Right atrium auricular region (tissue), 2 donors: ENCODE measurements at places on chromosomes 3 and 15.

DNA sequence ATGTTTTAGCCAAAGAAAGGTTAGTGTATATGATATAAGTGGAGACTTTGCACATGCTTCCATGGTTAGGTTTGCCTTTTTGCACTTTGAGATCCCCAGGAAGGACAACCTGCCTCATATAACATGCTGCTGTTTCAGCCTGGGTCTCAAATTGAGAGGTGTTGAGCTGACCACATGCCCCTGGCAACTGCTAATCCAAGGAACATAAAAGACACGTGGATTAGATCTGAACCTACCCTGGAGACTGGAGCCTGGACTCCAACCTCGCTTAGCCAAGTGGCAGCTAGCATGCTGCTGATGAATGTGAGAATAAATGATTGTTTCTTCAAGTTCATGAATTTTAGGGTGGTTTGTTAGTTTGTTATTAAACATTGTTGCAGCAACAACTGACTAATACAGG lies 301.8 kb upstream of the TBC1D5 start:
- no peak for DNase-seq

DNA sequence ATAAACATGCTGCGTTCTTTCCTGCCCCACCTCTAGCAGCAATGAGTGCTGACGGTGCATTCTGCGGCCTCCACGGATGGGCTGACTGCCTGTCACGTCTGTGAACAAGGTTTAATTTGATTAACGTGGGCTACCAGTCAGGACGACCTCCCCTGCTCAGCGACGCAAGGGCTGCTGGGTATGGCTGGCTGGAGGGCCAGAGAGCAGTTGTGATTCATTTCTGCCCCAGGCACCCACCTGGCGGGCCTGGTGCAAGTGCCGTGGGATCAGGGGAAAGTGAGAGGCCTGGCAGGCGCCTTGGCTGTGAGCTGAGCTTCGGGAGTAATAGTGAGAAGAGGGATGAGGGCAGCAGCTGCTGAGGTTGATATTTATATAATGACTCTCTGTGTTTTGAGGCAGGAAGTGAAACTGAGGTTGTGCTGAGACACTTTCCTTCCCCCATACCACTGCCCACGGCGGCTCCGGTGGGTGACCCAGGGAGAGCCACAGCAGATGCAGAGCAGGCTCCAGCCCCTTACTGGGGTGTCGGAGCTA lies 190.4 kb upstream of the BCL6 start:
- DNase-seq = no peak

GRCh38 chr3:29267226-29267625 lies 13.6 kb upstream of the RBMS3 start:
- DNase-seq = no peak

DNA sequence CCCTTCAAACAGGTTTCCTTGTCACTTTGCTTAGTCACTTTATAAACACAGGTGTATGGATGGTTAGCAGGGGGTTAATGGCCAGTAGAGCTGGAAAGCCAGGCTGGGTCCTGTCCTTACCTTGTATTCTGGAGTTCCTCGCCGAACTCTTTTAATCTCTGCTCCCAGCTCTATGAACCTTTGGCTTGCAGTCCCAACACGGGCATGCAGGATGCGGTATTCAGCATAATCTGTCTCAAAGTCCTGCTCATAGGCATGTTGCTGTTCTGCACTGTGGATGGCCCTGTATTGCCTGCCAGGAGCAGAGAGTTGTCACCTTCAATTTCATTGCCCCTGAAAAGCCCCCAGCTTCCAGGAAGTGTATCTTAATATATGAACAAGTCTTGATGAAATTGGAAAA lies 2.7 kb downstream of the ELL3 start:
- DNase-seq = no peak

GRCh38 chr3:120459196-120459595 lies 8.4 kb upstream of the FSTL1 start:
- DNase-seq = no peak

DNA sequence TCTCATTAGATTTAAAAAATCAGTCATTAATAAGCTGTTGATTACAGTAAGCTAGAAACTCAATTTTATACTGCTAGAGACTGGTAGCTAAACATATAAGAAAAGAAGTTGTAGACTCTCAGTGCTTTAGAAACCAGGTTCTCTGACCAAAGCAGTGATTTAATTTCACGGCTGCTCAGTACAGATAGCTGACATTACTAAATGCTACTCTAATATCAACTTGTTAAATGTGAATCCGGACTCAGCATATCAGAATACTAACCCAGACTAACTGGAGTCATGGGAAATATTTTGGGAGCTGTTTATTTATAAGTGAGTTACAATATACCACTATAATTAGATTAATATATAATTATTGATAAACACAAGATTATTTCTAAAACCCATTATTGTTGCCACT lies 80.4 kb downstream of the NEDD4 start:
- DNase-seq = no peak

DNA sequence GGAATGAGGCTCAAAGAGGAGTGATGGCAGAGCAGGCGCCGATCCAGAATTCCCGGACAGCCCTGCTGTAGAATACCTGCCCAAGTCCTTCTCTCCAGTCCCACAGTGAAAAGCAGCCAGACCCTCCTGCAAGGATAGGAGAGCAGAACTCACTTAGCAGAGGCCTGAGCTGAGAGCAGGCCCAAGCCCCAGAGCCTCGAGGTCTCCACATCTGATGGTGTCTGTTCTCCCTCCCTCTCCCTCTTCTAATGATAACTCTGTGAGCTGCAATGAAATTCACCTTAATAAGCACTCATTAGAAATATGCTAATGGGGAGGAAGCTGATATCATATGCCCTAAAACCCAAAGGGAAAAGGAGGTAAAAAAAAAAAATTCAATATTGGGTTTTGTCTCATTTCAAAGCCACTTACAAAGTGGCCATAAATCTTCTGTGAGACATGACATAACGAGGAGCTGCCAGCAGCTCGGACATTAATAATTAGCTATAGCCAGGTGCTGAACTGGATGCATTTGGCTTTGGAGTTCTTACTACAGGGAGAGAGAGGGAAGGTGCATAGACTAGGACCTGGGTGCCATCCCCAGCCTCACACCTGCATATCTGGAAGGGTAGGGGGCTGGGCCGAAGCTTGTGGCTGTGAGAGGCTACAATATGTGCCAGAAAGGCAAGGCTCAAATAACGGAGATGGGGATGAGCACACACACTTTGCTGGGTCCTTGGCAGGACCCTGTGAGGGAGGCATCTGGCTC lies 108.4 kb downstream of the MEGF11 start:
- DNase-seq = no peak

- DNase-seq = no peak
Measured at GRCh38 chr15:81492331-81492968, 118.4 kb upstream of the TMC3 start.

DNA sequence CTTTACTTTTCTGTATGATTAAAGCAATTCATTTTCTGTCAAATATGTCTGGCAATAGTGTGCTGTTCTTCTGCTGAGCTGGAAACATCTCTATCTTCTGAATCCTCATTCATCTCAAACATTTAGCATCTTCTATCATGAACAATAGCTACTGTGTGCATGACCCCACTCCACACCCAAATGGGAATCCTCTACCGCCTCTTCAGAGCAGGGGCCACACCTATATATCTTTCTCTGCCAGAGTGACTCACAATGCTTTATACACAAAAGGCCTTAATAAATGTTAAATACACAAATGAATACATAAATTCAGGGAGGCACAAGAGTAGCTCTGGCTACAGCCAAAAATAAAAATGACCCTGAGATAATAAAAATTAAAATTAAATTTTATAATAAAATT lies 8.0 kb downstream of the ALDH1A2 start:
- no peak for DNase-seq

GRCh38 chr15:30962079-30962478 lies 29.3 kb downstream of the MTMR10 start:
- no peak for DNase-seq
